ENCODE measurements at places on chromosomes 12 and 14.

DNA sequence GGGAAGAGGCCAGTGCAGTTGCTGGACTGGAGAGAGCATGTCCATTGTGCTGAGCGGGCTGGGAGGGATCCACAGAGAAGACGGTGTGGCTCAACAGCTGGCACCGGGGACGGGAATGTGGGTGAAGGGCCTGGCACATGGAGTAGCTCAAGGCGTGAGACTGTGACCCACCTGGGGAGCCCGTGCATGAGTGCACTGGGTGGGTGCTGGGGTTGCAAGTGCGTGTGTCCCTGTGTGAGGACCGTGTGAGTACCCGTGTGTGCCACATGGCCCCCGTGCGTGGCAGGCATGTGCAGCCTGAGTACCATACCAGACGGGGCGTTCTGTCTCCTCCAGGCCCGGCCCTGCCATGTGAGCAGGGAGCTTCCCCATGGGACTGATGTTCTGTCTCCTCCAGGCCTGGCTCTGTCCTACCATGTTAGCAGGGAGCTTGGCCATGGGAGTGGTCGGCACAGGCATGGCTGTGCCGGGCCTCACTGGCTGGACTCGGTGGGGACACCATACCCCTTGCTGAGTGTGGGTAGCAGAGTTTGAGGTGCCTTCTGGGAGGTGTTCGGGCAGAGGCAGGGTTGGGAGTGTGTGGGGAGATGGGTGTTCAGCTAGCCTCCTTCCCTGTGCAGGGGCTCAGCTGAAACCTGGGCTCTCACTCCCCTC, 234.4 kb downstream of the TMEM121 start:
- DNase-seq, result no peak

GRCh38 chr12:67855103-67855502, 134.1 kb upstream of the IFNG-AS1 start:
- no peak for DNase-seq

- no peak for DNase-seq
These were observed 59.7 kb downstream of the RASSF3 start for GRCh38 chr12:64670019-64670418.

- DNase-seq, result no peak
These were observed 1123.6 kb upstream of the SEL1L start for GRCh38 chr14:82657186-82657675.

DNA sequence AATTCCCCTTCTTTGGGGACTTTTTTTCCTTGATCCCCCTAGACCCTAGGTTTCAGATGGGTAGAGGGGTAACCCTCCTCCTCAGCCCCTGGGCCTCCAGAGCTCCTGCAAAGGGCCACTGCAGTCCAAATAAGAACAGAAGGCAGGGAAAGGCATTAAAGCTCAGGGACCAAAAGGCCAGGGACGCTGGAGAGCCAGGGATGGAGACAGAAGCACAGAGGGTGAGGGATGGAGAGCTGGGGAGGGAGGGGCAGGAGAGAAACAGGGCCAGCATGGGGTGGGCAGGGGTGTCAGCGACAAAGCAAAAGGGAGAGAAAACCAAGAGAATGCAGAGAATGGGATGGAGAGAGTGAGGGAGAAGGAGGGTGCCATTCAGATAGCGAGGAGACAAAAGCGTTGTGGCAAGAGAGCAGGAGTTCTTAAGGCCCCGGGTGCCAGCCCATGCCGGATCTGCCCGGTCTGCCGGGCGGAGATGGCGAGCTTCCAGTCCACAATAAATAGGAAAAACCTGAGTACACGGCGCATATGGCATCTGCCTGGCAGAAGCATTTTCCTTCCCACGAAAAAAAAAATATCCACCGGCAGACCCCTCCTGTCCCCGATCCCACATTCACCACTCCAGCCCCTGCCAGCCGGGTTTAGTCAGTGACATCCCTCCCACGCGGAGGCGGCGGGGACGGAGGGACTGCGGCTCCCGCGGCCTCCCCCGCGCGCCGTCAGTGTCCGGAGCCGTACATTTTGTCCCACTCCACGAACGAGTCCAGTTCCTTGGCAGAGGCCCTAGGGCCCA, 28.6 kb downstream of the FIGNL2 start:
- no peak for DNase-seq
